ENCODE measurements at places on chromosomes 4 and X. TPM values are rescaled to one million over a fixed set of nuclear protein-coding genes. Genes with fewer than 3 reads are reported as not detected.

Gene GPRASP3
- 1.0 TPM for total RNA-seq

GRCh38 chr4:74330295-74330750 is 22.1 kb downstream of the EPGN start:
- DNase-seq, result no peak

DNA sequence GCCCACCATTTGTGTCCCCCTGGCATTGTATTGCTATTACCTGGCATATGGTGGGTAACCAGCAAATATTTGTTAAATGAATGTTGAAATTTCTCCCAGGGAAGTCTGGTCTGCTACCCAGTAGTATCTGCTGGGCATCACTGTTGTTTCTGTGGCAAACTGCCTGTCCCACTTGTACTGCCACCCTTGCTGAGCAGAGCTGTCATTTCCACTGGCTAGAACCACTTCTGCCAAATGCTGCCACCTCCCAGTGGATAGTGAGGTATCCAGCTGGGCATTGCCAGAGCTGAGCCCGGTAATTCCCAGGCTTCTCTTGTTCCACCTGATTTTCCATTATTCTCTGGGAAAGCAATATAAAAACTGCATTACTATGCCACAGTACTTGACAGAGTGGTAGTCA is 186.7 kb upstream of the NOCT start:
- no peak for DNase-seq

- no peak for DNase-seq
Measured at GRCh38 chr4:74504212-74504611, 59.3 kb downstream of the AREG start.

Gene ARMCX1
- 4.8 TPM for total RNA-seq

- no peak for DNase-seq
Measured at GRCh38 chr4:7894677-7895181, 44.9 kb downstream of the AFAP1 start.

DNA sequence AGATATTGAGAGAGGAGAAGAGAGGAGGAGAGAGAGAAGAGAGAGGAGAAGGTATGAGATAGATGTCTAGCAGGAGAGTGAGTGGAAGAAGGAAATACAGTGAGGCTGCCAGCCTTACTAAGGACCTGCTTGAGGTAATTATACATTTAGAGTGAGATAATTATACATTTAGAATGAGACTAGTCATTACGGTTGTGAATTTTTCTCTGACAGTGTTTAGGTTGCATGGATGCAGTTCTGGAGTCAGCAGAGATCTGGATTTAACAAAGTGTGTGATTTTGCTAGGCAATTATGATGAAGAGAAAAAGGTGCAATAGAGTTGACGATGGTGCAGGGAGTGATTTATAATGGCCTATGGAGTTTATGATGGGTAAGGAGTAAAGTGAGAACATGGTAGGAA is 187.1 kb upstream of the ARX start:
- no peak for DNase-seq

DNA sequence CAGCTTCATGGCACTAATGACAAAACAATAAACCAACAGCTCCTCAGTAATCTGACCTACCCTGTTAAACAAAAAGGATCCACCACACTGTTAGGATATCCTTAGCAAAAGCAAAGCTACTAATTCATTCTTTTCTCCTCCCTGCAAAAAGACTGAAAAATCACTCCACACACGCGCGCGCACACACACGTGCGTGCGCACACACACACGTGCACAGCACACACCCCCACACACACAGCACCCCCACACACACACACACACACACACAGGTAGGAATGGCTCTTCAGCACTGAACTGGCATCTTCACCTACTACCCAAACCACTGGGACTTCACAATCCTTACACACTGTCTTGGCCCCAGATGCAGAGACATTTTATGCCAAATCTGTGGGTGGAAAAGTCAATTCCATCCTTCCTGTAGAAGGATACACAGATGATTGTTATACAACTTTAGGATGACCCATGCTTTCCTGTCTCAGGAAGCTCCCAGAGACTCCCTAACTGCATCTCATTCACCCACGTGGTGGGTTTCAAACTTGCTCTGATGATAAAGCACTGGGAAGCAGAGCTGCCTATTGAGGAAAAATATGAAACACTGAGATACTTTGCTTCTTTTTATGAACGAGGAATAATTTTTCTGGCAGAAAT is 102.5 kb downstream of the TSPAN5 start:
- no peak for DNase-seq

GRCh38 chrX:108028854-108029253 is 16.0 kb upstream of the VSIG1 start:
- DNase-seq, result no peak

- no peak for DNase-seq
Measured at GRCh38 chr4:184801781-184802696, 23.7 kb downstream of the ACSL1 start.

GRCh38 chr4:85744950-85745349 is 270.0 kb downstream of the ARHGAP24 start:
- DNase-seq, result no peak

DNA sequence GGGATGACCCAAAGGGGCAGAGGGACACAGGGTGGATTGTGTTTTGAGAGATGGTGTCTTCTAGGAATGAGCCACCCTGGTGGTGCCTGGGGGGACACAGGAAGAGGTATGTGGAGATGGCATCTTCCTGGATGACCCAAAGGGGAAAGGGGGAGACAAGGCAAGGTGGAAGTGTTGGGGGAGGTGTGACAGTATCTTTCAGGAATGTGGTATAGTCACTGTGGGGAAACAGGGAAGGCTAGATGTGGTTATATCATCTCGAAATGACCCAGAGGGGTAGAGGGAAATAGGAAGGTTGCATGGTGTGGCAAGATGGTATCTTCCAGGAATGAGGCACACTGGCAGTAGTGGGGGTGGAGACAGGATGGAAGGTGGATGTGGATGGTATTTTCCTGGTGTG is 62.9 kb downstream of the MAOA start:
- DNase-seq, result no peak

GRCh38 chrX:9227276-9227675 is 193.3 kb upstream of the FAM9B start:
- DNase-seq, result no peak

DNA sequence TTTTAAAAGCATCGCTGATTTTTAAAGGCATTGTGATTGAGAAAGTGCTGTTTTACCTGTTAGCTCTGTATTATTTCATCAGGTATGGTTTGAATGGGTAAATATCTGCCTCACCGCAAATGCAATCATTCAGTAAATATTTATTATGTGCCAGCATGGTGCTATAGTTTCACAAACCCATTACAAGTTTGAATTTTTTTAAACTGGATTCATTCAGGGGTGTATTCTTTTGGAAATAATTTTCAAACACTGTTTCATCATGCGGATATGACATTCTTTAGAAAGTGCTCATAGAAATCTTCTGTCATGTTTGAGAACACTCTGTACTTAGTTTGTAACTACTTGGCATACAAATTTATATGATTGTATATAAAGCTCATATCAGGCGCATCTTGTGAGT is 37.2 kb downstream of the LIMCH1 start:
- DNase-seq, result no peak

- DNase-seq, result no peak
Measured at GRCh38 chr4:105620640-105621323, 68.4 kb downstream of the ARHGEF38 start.

Gene SMIM31
- total RNA-seq, result not detected

GRCh38 chr4:5825321-5826041 is 67.4 kb downstream of the CRMP1 start:
- DNase-seq, result no peak

DNA sequence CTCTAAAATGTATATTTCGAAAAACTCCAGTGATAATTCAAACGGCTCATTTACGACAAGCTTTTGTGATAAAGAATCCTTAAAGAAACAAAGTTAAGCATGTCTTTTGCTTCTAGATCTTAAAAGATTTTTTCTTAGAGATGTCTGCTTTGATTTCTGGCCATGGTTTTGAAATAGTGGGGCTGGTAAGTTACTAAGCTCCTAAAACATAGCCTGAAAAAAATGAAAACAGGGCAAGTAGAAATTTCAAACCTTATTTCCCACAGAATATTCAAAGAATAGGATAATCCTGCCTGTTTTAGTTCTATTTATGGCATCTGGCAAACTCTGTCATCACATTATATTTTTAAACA is 318.3 kb downstream of the ARHGAP24 start:
- no peak for DNase-seq

All from activated T-cell treated with anti-CD3 and anti-CD28 coated beads, Interleukin-2, amount 50 U/mL, for 4 hours (primary cell).